ENCODE measurements at places on chromosomes 13 and 19.

DNA sequence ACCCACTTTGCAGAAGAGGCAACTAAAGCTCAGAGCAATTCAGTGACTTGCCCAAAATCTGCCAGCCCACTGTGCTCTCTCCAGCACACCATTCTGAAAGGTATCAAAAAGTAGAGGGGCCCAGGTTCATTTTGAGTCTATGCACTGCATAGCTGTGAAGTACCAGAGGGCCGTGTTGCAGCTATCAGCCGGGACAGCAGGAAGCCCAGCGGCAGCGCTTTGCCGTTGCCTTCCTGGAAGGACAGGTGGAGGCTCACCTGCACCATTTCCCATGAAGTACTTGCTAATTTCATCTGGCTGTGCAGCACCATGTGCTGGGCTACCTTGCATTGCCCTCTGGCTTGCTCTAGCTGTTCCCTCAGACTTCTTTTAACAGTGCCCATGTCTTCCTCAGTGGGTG lies 2.7 kb upstream of the SERPINE3 start:
- DNase-seq, result no peak

GRCh38 chr19:11209839-11210655 lies 12.7 kb upstream of the KANK2 start:
- no peak for DNase-seq

DNA sequence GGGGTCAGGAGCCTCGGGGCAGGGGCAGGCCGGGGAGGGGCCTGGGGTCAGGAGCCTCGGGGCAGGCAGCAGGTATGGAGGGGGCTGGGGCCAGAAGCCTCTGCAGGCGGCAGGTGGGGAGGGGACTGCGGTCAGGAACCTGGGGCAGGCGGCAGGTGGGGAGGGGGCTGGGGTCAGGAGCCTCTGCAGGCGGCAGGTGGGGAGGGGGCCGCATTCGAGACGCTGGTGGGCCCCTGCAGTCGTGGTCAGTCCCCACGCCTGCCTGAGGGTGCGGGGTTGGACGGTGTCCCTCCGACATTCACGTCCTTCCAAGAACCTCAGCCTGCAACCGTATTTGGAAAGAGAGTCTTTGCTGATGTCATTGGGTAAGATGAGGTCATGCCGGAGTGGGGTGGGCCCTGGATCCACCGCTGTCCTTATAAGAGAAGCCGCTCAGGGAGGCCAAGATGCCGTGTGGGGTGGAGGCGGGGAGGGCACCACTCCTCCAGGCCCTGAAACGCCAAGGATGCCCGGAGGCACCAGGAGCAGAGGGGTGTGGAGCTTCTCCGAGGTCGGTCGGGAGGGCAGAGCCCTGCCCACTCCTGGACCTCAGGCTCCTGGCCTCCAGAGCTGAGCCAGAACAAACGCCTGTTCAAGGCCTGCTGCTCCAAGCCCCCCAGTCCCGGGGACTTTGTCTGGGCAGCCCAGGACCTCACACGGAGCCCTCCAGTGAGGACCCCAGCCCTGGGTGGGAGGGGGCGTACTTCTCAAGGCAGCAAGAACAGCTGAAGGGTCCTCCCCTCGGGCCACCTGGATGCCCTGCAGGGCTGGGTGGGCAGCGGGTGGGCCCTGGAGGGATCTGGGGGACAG lies 30.1 kb downstream of the PIP5K1C start:
- DNase-seq, result no peak

GRCh38 chr13:80740071-80740470 lies 399.1 kb upstream of the SPRY2 start:
- DNase-seq, result no peak

DNA sequence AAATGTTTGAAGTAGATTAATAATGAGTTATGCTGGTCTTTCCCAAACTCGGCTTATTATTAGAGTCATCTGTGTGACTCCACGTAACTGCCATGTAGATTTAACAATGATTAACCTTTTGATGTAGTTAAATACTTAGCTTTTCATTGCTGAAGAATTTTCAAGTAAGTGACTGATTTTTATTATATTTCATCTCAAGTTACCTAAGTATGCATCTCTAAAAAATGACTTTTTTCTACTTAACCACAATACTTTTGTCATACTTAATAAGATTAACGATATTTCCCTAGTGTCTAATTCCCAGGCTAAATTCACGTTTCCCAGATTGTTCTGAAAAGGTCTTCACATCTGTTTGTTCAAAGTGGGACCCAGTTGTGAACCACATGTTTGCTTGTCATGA lies 17.8 kb downstream of the BIVM start:
- no peak for DNase-seq

GRCh38 chr19:6970443-6970842 lies 50.8 kb downstream of the MBD3L2B start:
- DNase-seq, result no peak

- DNase-seq, result no peak
These were observed 30.9 kb downstream of the MZT1 start for GRCh38 chr13:72696579-72696978.

DNA sequence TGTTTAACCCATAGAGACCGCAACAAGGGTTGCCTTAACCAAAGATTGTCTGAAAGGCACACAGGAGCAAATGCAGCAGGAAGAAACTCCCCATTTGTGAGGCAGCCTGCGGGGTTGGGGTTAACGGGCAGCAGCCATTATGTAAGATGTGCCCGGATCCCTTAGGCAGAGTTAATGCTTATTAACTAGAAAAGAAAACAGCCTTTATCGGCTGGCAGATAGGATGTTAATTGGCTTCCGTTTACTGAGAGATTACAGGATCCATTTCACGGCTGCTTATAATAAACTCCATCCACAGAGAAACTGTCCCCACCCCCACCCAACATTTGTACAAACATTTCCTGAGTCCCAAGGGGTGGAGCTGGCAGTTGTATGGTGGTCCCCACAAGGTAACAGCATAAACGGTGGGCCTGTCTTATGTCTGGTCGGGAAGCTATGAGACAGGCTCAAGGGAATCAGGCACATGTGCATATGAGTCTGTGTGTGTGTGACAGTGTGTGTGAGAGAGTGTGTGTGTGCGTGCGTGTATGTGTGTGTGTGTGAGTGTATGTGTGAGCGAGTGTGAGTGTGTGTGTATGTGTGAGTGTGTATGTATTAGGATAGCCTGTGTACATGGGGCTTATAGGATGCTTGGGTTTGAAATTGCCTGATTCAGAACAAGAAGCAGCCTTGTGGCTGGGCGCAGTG lies 10.5 kb downstream of the SLC25A42 start:
- no peak for DNase-seq

- DNase-seq, result no peak
These were observed 3.5 kb upstream of the ZNF358 start for GRCh38 chr19:7512400-7512851.

- DNase-seq, result no peak
These were observed 706.4 kb upstream of the KLHL1 start for GRCh38 chr13:70814684-70815083.

GRCh38 chr19:7366701-7367420 lies 18.1 kb downstream of the ARHGEF18 start:
- DNase-seq, result no peak

GRCh38 chr13:48156466-48156865 lies 61.6 kb upstream of the MED4 start:
- peak; percentile 73 for DNase-seq

All from stimulated activated CD4-positive, alpha-beta T cell treated with anti-CD3 and anti-CD28 coated beads, Interleukin-2, amount 100 ng/mL, for 24 hours (primary cell).